NCI-H2107 (cell line): ENCODE measurements at places on chromosomes 12 and 14.
A peak's percentile ranks its signal among the peaks of the same experiment; 100 is the strongest.

DNA sequence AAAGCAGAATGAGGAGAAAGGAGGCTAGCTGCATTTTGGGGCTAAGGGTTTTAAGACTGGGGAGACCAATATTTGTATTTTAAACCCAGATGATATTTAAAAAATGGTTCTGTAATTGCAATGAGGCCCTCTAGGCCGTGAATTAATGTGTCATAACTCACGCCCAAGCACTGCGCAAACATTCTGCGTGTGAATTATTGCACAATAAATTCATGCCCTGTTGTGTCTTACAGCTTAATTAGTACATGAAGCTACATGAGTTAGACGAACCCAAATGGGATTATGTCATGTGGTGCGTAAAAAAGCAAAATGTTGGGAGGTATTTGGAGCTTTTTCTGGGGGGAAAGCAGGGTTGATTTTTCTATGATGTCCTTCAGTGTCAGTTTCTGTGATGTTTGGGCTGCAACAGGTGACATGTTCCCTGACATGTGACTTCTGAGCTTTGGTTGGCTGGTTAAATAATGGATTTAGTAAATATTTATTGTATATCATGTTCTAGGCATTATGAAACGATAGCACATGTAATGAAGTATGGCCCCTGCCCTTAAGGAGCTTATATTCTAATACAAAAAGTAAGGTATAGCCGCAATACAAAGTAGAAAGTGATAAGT, 30.4 kb upstream of the CISTR start:
- no peak for DNase-seq

- DNase-seq, result no peak
Measured at GRCh38 chr12:58224536-58225105, 283.3 kb downstream of the ATP23 start.

DNA sequence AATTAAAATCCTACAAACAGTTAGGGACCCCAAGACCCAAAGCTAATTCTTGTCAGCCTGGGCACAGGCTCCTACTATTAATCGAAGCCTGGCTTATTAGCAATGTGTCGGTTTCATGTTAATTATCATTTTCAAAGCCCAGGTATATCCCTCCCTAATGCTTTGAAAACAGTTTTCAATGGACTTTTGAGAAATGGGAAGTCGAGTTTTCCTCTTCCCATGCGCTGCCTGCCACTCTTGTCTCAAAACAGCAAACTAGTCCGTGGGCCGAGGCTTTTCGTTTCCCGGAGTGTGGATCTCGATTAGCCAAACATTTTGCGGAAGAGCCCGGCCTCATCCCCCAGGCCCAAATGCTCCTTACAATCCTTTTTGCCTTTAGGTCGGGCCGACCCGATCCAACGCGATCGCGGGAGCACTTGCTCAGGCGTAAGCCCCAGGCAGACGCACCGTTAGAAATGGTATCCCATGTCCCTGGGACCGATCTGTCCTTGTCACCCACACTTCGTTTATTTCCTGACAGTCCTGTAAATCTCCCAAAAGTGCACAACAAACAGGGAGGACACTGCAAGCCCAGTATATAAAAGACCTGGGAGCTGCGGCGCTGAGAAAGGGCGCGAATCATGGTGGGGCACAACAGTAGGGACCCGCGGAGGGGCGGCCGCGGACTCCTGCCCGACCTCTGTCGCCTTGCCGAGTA, 1.5 kb downstream of the SIX6 start:
- DNase-seq, result no peak

- no peak for DNase-seq
Measured at GRCh38 chr14:67393689-67394088, 18.3 kb downstream of the PLEK2 start.

GRCh38 chr12:69657376-69658137, 41.5 kb downstream of the BEST3 start:
- no peak for DNase-seq

- DNase-seq, result no peak
Measured at GRCh38 chr12:89250213-89250612, 102.1 kb downstream of the DUSP6 start.

DNA sequence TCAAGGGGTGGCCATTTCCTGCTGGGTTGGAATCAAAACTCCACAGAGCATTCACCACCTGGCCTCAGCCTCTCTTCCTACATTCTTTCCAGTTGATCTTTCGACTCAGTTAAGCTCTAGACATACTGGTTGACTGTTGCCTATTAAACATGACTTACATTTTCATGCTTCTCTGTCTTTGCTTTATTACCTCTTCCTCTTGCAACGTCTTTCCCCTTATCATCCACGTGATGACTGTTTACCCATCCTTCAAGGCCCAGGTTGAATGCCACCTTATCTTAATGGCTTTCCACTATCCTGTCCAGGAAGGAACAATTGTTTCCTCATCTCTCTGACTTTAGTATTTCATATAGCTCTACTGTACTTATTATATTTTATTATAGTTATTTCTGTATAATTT, 24.4 kb upstream of the CCDC175 start:
- no peak for DNase-seq

GRCh38 chr14:92866901-92867865, 55.8 kb upstream of the CHGA start:
- DNase-seq, result no peak

- no peak for DNase-seq
Measured at GRCh38 chr14:95315156-95315555, 4.6 kb downstream of the CLMN start.

GRCh38 chr14:105149146-105149781, 19.3 kb downstream of the JAG2 start:
- DNase-seq, result no peak

- DNase-seq, result no peak
Measured at GRCh38 chr12:10147714-10148403, 17.9 kb upstream of the CLEC7A start.

DNA sequence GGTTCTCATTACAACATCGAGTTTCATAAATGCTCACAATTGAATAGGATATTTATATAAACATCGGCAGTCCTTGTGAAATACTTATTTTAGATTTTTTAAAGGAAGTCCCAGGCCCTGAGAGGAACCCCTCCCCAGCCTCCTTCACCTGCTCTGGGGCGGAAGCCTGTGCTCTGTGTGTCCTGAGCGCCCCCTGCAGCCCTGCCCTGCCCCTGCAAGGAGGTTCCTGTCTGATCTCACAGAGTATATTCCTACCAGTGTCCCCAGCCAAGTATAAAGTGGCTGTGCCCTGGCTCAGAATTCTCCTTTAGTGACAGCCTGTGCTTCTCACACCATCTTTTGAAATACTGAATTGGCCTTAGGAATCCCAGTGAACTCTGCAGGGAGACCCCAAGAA, 659.5 kb downstream of the TMEM121 start:
- DNase-seq, result no peak

DNA sequence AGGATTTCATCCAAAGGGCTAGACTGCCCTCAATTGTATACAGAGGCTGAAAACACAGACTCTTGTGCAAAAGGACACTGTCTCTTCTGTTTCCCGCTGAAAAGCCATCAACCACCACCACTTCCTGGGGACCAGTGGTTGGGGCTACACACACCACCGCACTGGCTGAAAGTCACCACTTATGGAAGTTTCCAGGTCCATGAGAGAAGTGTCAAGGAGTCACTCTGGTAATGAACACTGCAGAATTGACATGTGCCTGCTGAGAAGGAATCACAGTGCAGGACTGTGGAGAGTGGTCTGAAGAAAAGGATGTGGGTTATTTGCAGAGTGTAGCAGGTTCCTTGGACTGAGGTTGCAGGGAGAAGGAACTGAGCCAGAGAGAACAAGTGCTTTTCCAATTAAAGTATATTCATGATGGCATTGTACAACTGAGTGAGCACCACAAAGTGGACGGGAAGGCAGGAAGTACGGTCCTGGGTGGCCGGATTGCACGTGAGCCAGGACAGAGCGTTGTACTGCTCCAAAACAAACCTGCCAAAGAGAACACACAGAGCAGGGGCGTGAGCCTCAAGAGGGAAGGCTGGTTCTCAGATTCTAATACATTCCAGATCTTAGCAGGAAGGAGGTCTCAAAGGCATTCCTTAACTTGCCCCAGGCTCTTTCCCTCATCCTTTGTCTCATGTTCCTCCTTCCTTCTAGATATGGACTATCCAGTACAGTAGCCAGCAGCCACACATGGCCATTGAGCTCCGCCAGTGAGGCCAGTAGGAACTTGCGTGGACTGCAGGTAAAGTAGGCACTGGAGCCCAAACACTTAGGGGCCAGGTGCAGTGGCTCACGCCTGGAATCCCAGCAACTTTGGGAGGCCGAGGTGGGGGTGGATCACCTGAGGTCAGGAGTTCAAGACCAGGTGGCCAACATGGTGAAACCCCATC, 316.4 kb downstream of the MED13L start:
- no peak for DNase-seq

GRCh38 chr12:82838827-82839226, 152.1 kb downstream of the TMTC2 start:
- DNase-seq, result no peak

DNA sequence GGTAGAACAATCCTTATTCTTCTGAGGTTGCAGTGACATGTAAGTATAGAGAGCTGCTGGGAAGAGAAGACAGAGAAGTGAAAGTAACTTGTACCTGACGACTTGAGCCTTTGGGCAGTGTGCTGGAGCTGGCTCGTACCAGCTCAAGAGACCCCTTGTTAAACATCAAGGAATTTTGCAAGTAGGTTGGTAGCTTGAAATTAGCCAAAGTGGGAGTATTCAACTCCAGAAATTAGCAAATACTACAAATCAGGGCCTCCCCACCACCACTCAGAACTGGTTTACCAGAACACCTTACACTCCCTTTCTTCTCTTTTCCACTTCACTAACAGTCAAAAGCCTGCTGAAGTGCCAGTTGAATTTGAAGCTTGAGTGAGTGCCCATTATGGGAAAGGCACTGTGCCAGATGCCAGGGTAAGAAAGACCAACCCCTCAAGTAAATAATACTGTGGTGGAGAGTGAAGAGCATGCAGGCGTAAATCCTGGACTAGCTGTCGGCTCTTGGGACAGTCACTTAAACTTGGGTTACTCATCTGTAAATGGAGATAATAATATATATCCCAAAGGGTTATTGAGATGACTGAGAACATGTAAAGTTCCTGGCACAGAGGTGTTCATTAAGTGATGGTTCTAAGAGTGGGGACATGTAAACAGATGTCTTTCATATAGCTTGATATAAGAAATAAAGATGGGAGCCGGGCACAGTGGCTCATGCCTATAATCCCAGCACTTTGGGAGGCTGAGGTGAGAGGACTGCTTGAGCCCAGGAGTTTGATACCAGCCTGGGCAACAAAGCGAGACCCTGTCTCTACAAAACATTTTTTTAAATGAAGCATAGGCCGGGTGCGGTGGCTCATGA, 27.0 kb upstream of the EID3 start:
- DNase-seq, result peak; percentile 95

GRCh38 chr12:111699962-111700361, 14.1 kb downstream of the ACAD10 start:
- no peak for DNase-seq

DNA sequence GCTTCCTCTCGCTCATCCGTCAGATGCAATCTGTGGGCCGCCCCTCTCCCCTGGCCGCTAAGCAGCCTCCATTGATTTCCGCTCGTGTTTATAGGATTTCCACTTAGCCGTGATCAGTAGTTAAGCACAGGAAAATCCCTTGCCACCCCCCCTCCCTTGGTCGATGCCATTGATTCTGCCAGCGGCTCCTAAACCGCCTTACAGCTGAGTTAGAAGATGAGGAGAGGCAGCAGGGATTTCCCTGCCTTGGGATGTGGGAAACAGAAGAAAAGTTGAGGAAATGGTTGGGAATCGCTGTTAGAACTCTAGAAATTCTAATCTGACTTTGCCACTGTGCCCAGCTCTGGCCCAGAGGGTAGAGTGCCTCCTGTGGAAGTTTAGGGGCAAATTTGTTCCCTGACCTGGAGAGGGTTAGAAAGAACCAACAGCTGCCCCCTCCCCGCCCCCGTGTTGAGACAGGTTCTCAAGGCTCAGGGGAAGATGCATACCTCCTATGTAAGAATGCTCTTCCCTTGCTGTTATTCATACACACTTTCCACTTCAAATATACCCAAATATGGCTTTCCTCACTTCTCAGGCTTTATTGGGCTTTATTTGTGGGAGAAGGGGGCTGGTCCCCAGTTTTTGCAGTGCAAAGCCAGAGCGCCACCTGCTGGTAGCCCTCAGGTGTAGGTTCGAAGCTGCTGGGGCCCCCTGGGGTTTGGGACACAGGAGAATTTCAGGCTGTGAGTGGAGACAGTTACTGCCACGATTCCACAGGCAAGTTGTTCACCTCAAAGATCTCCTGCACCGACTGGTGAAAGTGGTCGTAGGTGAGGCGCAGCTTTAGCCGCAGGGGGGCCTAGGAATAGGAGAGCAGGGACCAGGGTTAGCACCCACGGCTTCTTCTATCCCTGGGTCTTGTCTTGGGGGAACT, 3.2 kb downstream of the THTPA start:
- peak; percentile 77 for DNase-seq

DNA sequence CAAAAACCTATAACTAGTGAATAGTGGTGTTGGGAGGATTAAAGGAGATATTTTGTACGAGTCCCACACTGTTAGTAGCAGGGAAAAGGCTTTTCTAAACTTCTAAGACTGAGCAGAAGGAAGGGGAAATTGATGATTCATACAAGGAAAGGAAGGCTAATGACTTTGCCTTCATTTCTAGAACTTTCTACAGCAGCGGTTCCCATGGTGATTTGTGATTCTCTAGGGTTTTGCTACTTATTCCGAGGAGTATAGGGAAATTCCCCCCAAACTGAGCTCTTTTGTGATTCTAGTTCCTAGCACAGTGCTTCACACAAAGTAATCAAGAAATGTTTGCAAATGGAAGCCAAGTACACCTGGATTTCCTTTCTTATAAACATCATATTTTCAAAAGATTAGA, 23.8 kb upstream of the PWP1 start:
- DNase-seq, result no peak

DNA sequence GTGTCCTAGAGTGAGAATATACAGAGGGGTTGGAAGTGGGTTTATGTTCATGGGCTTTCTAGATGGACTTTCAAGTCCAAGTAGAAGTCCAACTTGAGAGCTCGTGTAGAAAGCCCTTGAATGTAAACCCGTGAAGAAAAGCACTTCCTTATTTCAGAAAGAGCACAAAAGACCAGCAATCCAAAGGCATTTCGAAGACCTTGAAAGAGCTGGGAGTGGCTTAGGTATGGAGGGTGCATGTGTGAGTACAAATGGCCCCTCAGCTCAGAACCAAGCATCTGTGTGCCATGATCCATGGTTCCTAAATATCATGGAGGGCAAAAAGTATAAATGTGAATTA, 160.7 kb downstream of the ETV6 start:
- DNase-seq, result no peak

DNA sequence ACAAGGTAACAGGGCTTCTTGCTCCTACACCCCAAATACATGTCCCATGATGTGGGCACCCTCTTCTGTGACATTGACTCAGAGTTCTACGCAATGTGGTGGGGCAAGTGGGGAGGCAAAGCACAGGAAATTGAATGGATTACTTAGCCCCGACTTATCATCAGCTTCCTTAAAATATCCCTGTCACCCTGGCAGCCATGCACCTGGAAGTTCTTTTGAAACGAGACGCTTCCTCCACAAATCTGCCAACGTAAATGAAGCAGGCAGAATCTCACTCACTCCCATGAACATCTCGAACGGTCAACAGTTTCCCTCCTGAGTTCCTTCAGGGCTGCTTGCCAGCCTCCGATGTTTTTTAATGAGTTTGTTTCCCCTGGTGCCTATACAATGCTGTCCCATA, 33.5 kb downstream of the RNFT2 start:
- no peak for DNase-seq

GRCh38 chr14:49865431-49865859, 12.9 kb upstream of the NEMF start:
- DNase-seq, result peak; percentile 60

GRCh38 chr14:89093083-89093730, 268.8 kb downstream of the TTC8 start:
- no peak for DNase-seq
